Epithelial cell of proximal tubule (primary cell): ENCODE measurements at places on chromosomes 12 and 14. TPM values are rescaled to one million over a fixed set of nuclear protein-coding genes. Genes with fewer than 3 reads are reported as not detected.
A peak's percentile ranks its signal among the peaks of the same experiment; 100 is the strongest.

GRCh38 chr12:48816143-48816854, 2.0 kb upstream of the CACNB3 start:
- DNase-seq, result no peak

The ST8SIA1 gene
- 1.0 TPM in 1 of 2 replicates, not detected in the other for total RNA-seq

- no peak for DNase-seq
Observed at GRCh38 chr12:69608114-69608513, 2.6 kb downstream of the LRRC10 start.

DNA sequence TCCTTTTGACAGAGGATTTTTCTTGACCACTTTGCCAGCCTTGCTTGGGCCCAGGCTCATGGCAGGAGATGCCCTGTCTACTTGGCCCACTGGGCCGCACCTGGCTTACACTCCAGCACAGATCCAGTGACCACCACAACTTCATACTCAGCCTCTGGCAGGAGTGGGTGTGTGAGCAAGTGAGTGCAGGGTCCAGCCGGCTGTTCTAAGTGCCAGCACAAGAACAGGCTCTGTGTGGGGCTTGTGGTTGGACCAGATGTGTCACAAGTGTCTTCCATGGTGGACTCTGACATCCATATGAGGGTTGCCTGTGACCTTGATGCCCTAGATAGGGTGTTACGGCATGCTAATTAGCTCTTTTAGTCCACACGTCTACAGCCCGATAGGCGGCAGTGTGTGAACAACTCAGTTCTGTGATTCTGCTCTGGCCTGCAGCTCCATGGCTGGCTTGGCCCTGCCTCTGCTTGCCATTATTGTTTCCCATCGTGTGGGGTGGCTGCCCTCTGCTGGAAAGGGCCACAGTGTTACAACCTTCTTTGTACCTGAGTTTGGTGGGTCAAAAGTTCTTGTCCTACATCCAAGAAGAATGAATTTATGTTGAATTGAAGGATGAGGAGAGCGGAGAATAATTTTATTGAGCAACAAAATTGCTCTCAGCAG, 1089.1 kb downstream of the SLC6A15 start:
- DNase-seq, result peak; percentile 6

- no peak for DNase-seq
Observed at GRCh38 chr12:2486796-2487195, 308.0 kb upstream of the FKBP4 start.
